NCI-H187 (cell line): ENCODE measurements at places on chromosomes 16 and 17.

- no peak for DNase-seq
These were observed 369.1 kb downstream of the C16orf95 start for GRCh38 chr16:86948046-86948445.

- no peak for DNase-seq
These were observed 13.1 kb downstream of the FMNL1 start for GRCh38 chr17:45234641-45235415.

GRCh38 chr16:24737391-24737871, 8.0 kb downstream of the TNRC6A start:
- DNase-seq, result no peak

GRCh38 chr17:62722625-62723024, 85.5 kb downstream of the MARCHF10 start:
- no peak for DNase-seq

DNA sequence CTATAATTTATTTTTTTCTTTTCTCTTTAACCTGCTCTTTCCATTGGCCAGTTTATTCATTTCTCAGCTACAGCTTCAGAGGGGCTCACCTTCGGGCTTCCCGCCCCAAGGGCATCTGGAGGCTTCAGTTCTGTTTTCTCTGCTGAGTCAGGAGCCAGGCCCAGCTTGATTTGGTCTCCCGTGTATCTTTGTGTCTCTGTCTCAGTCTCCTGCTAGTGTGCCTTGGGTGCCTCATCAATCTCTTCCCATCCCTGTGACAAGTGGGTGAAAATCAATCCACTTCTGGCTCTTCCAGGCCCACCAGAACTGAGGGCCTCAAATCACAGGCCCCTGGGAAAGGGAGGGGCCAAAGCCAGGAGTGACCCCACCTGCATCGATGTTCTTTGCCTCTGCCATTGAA, 72.1 kb downstream of the CCDC182 start:
- DNase-seq, result no peak

DNA sequence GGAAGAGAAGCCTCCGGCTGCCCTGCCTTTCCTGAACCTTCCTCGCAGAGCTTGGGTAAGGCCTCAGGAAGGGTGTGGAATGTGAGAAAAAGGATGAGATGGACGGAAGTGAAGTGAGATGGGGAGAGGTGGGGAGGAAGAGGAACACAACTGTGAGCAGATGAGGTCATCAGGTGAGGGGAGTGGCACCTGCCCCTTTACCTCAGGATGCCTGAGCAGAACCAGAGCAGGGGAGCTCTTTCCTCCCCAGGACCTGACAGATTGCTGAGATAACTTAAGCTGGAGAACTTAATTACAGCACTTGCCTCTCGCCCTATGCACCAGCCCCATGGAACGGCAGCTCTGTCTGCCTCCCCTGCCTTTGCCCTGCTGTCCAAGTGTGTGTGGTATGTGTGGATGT, 29.8 kb downstream of the TMEM132E start:
- no peak for DNase-seq

DNA sequence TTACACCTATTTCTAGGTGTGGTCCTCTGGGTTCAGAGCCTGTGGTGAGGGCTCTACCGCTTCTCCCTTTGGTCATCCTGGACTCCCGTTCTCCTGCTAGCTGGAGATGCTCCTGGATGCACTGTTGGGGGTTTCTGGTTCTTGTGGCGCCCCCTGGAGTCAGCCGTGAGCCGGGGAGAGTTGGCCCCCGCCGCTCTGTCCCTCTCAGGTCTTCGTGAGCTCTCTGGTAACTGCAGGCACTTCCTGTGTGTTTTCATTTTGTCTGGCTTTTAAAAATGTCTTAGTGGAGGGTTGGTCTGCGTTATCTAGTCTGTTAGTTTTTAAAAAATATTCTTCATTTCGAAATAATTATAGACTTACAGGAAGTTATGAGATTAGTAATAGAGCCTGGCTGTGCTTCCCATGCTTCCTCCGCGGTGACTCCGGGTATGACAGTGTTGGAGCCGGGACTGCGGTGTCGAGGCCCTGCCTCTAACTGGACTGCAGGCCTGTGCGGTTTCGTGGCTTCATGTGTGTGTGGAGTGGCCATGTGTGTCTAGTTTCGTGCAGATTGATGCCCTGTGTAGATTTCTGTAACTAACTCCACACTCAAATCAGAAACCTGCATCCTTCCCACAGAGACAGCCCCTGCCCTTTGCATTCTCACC, 78.0 kb upstream of the ZNF750 start:
- no peak for DNase-seq

GRCh38 chr16:85520853-85521521, 92.1 kb upstream of the GSE1 start:
- DNase-seq, result no peak

DNA sequence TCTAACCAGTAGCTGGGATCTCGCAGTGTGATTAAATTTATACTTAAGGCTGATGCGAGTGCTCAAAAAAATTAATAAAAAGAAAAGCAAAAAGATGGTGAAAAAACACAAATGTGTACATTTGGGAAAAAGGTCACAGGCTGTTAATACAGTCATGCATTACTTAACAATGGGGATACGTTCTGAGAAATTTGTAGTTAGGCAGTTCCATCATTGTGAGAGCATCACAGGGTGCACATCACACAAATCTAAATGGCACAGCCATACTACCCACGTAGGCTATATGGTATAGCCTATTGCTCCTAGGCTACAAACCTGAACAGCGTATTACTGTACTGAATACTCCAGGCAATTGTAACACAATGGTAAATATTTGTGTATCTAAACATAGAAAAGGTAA, 142.4 kb upstream of the MYOCD start:
- DNase-seq, result no peak

DNA sequence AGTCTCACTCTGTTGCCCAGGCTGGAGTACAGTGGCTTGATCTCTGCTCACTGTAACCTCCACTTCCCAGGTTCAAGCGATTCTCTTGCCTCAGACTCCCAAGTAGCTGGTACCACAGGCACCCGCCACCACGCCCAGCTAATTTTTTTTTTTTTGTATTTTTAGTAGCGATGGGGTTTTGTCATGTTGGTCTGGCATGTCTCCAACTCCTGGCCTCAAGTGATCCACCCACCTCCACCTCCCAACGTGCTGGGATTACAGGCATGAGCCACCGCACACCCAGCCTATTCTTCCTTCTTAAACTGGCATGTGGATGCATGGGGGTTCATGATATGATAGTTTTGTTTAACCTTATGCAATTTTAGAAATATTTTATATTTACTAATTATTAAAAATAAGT, 39.4 kb upstream of the VWA3A start:
- DNase-seq, result no peak

DNA sequence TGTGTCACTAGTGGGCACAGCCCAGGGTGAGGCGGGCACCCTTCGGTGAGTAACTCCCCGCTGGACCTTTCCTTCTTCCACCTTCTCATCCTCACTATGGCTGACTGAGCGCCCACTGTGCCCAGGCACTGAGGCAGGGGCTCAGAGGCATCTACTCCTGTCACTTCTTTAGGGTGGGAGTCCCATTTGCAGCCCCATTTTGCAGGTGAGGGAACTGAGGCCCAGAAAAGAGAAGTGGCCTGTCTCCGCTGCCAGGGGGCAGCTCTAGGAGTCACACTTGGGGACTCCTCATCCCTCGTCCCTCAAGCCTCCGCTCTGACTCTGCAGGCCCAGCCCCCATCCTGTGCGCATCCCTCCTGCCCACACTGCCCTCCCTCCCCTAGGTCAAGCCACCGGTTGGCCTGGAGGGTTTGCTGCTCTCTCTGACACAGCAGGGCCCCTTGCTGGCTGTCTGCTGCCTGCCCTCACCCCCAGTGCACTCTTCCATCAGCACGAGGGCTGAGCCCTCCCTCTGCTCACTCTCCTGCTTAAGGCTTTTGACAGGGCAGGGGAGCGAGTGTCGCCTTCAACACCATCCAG, 62.4 kb downstream of the CNGB1 start:
- DNase-seq, result no peak

DNA sequence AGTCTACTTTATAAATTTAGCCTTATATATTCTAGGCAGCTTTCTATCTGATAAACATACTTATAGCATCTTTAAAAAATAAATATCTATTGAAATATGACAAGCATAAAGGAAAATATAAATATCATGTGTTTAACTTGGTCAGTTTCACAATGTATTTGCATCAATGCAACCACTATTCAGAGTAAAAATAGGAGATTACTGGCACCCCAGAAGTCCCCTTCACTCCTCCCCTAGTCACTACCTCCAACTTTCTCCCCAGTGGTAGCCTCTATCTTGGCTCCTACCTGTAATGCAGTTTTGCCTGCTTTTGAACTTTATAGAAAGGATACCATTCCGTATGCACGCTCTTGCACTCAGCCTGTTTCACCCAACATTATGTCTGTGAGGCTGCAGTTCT, 3.2 kb upstream of the NOD2 start:
- DNase-seq, result no peak

GRCh38 chr17:3983606-3984484, 19.6 kb upstream of the ATP2A3 start:
- DNase-seq, result no peak

DNA sequence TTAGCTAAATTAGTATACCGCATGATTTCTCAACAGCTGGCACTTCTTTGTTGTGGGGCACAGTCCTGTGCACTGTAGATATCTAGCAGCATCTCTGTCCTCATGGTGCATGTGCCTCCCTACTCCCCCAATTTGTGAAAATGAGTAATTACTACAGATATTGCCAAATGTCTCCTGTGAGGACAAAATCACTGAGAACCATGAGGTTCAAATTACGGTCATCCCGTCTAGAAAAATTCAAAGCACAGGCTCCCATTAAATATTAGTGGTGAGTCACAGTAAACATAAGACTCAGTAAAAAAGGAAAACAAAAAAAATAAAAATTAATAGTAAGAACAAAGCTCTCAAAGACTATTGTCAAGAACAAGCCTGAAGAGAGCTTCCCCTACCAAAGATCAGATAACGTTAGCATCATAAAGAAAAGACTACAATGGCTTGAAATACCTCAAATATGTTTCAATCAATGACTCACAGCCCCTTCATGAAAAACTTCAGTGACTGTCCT, 57.8 kb downstream of the STH start:
- DNase-seq, result no peak

- no peak for DNase-seq
These were observed 30.0 kb downstream of the ANKFY1 start for GRCh38 chr17:4233668-4234258.

DNA sequence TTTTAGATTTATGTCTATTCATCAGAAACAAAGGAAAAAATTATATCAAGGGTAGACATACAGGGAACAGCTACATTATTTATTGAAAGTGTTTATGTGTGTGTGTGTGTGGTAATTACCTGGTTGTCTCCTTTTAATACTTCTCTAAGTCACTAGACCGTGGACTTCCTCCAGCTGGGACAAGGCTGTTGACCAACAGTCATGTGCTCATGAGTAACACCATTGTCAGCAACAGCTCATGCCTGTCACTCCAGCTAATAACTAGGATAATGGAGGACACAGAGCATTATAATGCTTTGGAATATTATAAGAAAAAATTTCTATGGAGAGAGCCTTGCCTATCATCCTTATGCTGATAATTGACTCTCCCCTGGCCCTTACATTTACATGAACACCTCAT, 125.3 kb upstream of the SALL1 start:
- DNase-seq, result no peak

- no peak for DNase-seq
These were observed 87.0 kb upstream of the RPRML start for GRCh38 chr17:47066095-47066494.

DNA sequence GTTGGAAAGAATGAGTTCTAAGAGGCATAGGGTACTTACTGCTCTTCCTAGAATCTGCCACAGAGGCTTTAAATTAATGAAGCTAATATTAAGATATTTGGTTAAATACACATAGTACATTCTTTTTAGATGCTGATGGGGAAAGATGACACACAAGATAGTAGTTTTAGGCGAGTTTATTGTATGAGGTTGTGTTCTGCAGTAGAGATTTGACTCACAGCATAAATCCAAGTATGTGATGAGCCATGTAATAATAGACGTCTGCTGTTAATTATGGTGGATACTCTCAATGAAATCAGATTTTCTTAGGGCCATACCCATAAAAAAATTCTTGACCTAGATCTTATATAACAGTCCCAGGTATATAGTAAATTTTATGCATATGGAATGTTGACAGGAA, 8.0 kb downstream of the TNRC6C start:
- DNase-seq, result no peak

DNA sequence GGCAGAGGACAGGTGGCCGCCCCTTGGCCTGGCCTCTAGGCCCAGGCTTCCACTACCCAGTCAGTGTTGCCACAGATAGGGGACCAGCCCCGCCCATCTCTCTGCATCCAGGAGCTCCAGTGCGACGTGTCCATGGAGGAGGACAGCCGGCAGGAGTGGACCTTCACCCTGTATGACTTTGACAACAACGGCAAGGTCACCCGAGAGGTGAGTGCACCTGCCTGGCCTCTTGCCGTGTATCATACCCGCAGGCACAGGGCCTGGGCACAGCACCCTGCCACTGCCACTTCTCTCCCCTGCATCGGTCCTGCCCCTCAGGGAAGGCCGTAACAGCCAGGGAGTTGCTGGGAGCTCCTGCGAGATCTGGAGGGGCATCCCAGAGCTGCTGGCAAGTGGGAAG, 55.7 kb downstream of the SNX20 start:
- DNase-seq, result no peak

DNA sequence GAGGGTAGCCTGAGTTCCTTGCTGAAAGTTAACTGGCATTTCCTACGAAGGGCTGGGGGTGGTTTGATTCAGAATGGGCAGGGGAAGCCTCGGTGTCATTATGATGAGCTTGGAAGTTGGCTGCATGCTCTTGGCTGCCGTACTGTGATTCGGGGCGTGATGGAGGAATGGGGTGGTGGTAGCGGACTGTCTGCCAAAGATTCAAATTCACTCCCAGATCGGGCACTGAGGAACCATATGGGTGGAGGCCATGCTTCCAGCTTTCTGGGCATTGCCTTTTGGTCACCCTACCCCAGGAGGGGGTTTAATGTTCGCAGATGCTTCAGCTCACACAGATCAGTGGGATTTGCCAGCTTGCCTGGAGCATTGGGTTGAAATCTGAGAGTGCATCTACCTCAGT, 492.8 kb upstream of the EEF2KMT start:
- DNase-seq, result no peak

DNA sequence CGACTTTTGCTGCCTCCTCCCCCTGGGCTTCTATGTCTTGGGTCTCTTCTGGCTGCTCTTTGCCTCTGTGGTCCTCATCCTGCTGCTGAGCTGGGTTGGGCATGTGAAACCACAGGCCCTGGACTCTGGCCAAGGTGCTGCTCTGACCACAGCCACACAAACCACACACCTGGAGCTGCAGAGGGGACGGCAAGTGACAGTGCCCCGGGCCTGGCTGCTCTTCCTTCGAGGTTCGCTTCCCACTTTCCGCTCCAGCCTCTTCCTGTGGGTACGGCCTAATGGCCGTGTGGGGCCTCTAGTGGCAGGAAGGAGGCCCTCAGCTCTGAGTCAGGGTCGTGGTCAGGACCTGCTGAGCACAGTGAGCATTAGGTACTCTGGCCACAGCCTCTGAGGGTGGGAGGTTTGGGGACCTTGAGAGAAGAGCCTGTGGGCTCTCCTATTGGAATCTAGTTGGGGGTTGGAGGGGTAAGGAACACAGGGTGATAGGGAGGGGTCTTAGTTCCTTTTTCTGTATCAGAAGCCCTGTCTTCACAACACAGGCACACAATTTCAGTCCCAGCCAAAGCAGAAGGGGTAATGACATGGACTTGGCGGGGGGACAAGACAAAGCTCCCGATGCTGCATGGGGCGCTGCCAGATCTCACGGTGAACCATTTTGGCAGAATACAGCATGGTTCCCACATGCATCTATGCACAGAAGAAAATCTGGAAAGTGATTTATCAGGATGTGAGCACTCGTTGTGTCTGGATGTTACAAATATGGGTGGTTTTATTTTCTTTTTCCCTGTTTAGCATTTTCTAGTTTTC, 2.3 kb downstream of the GP1BA start:
- DNase-seq, result no peak
